Stimulated activated memory B cell treated with anti-CD40 and anti-IgM and Interleukin-4, amounts not matched to agents 10 μg/mL and 1 μg/mL and 100 μg/mL, for 72 hours (primary cell): ENCODE measurements at places on chromosomes 2 and 18.

DNA sequence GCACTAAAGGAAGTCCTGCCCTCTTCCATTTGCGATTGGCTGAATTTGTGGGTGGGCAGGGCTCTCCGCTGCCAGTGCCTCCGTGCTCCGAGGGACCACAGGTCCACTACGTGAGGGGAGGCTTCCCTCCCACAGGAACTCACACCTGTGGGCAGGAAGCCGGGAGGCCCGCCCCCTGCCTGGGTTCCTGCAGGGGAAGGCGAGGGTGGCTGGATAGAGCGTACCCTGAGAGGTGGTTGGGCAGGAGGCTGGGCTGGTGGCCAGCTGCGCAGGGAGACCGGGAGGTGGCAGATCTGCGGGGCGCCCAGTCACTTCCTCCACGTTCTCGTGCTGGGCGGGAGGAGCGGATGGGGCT lies 47.0 kb upstream of the PTH2R start:
- ATAC-seq: no peak

DNA sequence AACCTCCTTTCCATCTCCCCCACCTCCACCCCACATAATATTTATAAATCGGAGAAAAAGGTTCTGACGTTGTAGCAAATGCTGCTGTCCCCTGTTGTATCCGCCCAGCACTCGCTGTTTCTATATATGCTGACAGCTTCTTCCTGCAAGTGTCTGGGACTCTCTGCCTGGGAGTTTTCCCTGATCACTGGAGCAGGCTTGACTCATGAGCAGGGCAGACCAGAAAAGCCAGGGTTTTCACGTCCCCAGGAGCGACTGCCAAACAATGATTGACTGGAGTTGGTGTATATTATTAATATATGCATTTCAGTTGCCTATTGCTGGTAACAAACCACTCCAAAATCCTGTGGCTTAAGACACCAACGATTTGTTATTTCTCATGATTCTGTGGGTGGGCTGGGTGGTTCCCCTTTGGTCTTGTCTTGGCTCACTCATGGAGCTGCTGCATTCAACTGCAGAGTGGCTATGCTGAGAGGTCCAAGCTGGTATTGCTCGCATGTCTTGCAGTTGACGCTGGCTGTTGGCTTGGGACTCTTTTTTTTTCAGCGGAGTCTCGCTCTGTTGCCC lies 21.2 kb upstream of the ASXL2 start:
- ATAC-seq: no peak

- no peak for ATAC-seq
Measured at GRCh38 chr2:57758686-57759085, 287.9 kb upstream of the VRK2 start.

GRCh38 chr18:21998486-21998885 lies 170.9 kb upstream of the GATA6 start:
- no peak for ATAC-seq

DNA sequence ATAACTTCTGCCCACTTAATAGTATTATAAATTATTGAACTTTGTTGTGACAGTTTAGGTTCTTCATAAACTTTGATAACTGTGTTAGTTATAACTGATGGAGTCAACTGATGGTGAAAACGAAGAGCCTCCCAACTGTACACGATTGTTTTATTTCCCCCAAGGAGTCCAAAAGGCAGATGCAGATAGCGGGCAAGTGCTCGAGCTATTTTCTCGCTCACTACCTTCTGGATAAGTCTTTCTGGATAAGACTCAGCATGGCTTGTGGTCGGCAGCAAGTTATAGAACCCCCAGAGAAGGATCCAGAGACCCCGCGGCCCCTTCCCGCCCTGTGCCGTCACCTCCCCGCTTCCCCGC lies 517 bp downstream of the GCFC2 start:
- ATAC-seq: no peak

GRCh38 chr2:62287899-62288880 lies 92.3 kb downstream of the B3GNT2 start:
- ATAC-seq: peak; percentile 85
